Body of pancreas (tissue), 4 donors: ENCODE measurements at places on chromosomes 5 and 9. TPM values are rescaled to one million over a fixed set of nuclear protein-coding genes. Genes with fewer than 3 reads are reported as not detected.

Gene SLC36A3
- not detected for total RNA-seq

Gene SLC6A18
- total RNA-seq: not detected

GRCh38 chr5:128480158-128480557 lies 57.9 kb downstream of the FBN2 start:
- H3K4me1 ChIP-seq: no peaks in the 10 kb centered on the region
- H3K36me3 ChIP-seq: no peaks in the 10 kb centered on the region
- no peak for DNase-seq
- no peaks in the 10 kb centered on the region for H3K27me3 ChIP-seq
- no peak overlapping the region for H3K4me3 ChIP-seq

GRCh38 chr5:73641811-73642210 lies 15.8 kb downstream of the ARHGEF28 start:
- H3K4me1 ChIP-seq: peaks cover 54% of the 10 kb centered on the region
- H3K36me3 ChIP-seq: no peaks in the 10 kb centered on the region
- no peak for DNase-seq
- H3K4me3 ChIP-seq: no peak overlapping the region
- no peaks in the 10 kb centered on the region for H3K27me3 ChIP-seq

DNA sequence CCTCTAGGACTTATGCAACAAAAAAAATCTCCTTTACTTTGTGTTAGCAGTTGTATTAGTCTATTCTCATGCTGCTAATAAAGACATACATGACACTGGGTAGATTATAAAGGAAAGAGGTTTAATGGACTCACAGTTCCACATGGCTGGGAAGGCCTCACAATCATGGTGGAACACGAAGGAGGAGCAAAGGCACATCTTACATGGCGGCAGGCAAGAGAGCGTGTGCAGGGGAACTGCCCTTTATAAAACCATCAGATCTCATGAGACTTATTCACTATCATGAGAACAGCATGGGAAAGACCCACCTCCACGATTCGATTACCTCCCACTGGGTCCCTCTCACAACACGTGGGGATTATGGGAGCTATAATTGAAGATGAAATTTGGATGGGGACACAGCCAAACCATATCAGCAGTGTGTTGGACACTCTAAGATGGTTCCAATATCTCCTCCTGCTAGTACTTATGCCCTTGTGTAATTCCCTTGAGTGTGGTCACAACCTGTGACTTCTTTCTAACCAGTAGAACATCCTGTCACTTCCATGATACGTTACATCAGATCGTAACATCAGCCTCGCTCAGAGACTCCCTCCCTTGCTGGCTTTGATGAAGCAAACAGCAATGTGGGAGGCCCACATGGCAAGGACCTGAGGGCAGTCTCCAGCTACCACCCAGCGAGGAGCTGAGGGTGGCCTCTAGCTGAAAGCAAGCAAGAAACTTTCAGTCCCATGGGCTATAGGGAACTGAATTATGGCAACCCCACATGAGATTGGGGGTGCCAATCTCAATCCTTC lies 113.5 kb upstream of the PITX1 start:
- H3K4me3 ChIP-seq: no peak overlapping the region
- no peaks in the 10 kb centered on the region for H3K4me1 ChIP-seq
- no peaks in the 10 kb centered on the region for H3K36me3 ChIP-seq
- no peak for DNase-seq
- no peaks in the 10 kb centered on the region for H3K27me3 ChIP-seq
- H3K27ac ChIP-seq: no peak overlapping the region

DNA sequence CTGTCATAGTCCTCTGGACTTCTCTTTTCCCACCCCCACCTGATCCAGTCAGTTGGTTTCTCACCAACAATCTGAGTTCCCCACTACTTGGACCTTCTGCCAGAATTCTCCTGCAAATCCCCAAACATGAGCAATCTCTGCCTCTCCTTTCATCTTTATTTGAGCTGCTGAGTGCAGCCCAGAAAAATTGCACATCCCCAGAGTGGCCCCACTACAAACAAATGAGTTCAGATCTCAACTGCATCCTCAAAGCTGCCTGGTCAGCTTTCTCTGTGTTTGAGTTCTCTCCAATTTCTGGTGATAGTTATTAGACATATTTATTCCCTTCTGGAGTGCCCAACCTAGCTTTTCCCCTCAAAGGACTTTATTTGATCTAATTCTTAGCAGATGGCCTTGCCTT lies 102.2 kb downstream of the PSAT1 start:
- H3K4me1 ChIP-seq: no peaks in the 10 kb centered on the region
- H3K27ac ChIP-seq: no peak overlapping the region
- no peak for DNase-seq
- H3K27me3 ChIP-seq: no peaks in the 10 kb centered on the region
- H3K4me3 ChIP-seq: no peak overlapping the region
- H3K36me3 ChIP-seq: no peaks in the 10 kb centered on the region

Gene LTC4S
- 10.6 TPM for total RNA-seq

Gene FGD3
- total RNA-seq: 12.2 TPM

DNA sequence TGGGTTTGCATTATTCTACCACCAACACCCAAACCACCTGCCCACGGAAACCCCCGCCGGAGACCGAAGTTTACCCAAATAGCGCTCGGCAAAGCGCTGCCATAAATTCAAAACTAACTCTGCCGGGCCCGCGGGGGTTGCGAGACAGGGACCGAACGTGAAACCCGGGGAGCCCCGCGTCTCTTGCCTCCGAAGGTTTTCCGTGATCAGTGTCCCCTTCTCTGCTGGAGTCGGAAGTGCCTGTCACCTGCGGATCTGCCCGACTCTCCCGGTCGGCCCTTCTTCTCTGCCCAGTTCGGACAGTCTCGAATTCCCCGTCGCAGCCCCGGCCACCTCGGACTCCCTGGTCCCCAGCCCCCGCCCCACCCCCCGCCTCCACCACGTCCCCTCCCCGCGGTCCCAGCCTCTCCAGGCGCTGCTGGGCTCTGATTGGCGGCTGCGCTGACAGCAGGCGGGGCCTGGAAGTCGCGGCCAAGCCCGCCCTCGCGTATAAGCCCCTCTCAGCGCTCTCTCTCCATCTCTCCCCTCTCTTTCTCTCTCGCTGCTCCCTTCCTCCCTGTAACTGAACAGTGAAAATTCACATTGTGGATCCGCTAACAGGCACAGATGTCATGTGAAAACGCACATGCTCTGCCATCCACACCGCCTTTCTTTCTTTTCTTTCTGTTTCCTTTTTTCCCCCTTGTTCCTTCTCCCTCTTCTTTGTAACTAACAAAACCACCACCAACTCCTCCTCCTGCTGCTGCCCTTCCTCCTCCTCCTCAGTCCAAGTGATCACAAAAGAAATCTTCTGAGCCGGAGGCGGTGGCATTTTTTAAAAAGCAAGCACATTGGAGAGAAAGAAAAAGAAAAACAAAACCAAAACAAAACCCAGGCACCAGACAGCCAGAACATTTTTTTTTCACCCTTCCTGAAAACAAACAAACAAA lies at the start of gene RORB:
RORB (plus strand) TSS at position 517 of the 929 bp plus-strand sequence. CDS start 642 bp downstream, outside the sequence.
- H3K4me3 ChIP-seq: peak within 1 kb of the TSS; percentile 6
- H3K4me1 ChIP-seq: peaks cover 40% of the 10 kb centered on the region
- no peaks in the 10 kb centered on the region for H3K27me3 ChIP-seq

Gene GPX3
- total RNA-seq: 1,482 TPM
